Foreskin melanocyte (primary cell): ENCODE measurements at places on chromosomes 7 and 10.

GRCh38 chr7:112898432-112899290 lies 108.5 kb upstream of the TMEM168 start:
- DNase-seq, result peak; percentile 66

GRCh38 chr10:17512341-17513001 lies 58.1 kb upstream of the ST8SIA6 start:
- DNase-seq, result peak; percentile 90

GRCh38 chr7:50851451-50851850 lies 68.8 kb upstream of the GRB10 start:
- peak; percentile 31 for DNase-seq

DNA sequence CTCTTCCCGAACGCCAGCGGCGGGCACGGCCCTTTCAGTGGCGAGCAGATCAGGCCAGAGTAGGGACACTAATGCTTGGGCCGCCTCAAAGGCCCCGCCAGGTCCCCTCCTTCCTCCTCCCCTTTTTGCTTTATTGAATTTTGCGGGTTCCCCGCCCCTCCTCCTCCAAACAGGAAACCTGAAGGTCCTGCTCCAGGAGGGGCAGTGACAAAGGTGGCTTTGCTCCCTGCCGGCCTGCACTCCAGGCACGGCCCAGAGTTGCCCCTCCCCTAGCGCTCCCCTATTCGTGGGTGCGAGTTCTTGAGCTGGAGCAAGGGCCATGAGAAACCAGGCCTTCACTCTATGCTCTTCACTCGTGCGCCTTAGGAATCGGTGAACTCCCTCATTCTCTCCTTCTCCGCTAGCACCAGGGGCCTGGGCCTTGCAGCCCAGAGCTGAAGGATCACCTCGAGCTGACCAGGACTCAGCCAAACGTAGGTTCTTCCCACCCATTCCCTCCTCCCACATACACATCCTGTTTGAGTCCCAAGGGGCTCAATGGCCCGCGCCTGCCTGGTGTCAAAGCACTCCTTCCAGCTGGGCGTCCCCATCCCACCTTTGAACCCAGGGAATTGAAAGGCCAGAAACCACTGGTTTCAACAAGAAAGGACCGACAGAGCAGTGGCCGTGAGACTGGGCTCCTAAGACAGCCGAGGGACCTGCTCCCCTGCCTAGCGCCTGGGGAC lies 619 bp upstream of the HOXA6 start:
- DNase-seq, result no peak

- DNase-seq, result no peak
Observed at GRCh38 chr7:29045258-29046086, 87.3 kb upstream of the TRIL start.

- no peak for DNase-seq
Observed at GRCh38 chr7:72219500-72219899, 192.6 kb downstream of the CALN1 start.

DNA sequence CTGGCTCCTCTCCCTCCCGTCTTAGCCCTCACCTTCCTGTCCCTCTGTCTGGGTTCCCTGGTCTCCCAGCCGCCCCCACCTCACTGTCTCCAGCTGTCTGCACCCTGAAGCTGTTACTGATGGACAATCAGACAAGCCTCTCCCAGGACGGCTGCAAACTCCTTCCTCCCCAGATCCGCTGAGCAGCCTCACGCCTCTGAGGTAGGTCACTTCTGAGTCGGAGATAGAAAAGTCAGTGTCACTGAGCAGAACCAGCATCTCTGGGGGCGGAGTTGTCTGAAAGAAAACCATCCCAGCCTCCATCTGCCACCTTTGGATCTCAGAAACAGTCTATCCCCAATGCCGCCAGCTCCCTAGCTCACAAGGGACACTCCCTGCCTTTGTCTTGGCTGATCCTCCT lies 27.4 kb downstream of the FAM241B start:
- no peak for DNase-seq

- no peak for DNase-seq
Observed at GRCh38 chr10:74194999-74195398, 44.0 kb downstream of the ADK start.

- DNase-seq, result no peak
Observed at GRCh38 chr10:51789118-51789517, 89.7 kb upstream of the CSTF2T start.

GRCh38 chr7:96157856-96158255 lies 164.0 kb downstream of the SLC25A13 start:
- DNase-seq, result no peak

- DNase-seq, result no peak
Observed at GRCh38 chr10:70879207-70879606, 9.2 kb downstream of the PCBD1 start.

DNA sequence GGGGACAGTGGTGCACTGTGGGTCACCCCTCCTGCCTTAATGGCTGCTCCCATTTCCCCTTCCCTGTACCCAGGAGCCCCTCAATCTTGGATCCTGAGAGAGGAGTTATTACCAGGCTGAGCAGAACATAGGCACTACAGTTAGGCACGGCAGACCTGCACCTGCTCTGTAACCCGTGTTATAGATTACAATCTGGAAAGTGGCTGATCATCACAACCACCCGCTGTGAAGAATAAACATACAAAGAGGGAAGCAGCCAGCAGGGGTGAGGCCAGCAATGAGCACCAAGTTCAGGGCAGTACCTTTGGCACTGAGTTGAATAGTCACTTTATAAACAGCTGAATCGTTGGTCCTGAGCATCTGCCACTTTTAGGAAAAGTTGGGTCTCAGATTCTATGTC lies 1.7 kb downstream of the CDHR1 start:
- DNase-seq, result no peak

DNA sequence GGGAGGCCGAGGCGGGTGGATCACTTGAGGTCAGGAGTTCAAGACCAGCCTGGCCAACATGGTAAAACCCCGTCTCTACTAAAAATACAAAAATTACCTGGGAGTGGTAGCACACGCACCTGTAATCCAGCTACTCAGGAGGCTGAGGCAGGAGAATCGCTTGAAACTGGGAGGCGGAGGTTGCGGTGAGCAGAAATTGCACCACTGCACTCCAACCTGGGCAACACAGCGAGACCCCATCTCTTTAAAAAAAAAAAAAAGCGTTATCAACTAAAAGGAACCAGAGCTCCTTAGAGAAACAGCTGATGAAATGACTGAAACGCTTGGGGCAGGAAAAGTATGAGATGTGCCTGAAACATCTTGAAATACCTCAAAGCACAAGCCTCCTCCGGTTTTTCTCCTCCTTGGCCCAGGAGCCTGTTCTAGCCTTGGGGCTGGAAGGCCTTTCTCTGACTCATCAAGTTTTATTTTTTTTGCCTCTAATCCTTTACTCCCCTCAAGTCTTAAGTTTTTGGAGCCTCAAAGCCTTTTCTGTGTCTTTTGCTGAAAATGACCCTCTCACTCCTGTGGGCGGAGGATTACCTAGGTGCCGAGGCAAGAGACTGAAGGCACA lies 2.6 kb upstream of the METTL27 start:
- DNase-seq, result no peak

DNA sequence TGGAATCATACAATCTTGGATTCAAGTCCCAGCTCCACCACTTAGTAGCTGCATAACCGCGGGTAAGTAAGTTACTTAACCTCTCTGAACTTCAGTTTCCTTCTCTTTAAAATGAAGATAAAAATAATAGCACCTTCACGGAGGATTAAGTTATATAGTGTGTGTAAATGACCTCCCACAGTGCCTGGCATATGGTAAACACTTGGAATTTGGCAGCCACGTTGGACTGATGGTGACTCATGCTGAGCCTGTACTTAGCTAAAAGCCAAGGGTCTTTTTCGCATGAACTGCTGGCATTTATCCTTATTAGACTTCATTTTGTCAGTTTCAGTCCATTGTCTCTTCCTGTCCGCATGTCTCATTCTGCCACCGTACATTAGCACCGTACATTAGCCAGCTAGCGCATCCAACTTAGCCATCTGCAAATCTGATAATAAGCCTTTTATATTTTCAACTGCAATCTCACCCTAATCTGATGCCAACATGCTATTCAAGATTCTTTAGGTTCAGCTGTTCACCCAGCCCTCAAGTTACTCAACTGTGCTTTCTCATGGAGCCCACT lies 11.2 kb downstream of the SLC13A4 start:
- peak; percentile 48 for DNase-seq

DNA sequence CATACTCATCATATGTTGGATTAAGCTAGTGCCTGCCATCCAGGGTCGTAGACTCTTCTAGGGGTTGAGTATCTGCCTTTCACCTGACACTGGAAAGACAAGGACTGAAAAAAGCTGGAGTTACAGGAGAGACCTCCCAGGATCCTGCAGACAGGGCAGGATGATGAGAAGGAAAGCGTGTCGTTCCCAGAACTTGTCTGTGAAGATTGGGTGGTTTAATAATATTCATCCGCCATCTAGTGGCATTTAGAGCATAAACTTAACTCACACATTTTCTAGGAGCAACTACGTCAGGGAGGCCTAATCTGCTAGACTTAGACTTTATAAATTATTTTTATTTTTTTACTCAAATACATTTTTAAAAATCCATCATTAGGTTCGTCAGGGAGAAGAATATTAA lies 59.6 kb downstream of the ADRB1 start:
- peak; percentile 35 for DNase-seq

DNA sequence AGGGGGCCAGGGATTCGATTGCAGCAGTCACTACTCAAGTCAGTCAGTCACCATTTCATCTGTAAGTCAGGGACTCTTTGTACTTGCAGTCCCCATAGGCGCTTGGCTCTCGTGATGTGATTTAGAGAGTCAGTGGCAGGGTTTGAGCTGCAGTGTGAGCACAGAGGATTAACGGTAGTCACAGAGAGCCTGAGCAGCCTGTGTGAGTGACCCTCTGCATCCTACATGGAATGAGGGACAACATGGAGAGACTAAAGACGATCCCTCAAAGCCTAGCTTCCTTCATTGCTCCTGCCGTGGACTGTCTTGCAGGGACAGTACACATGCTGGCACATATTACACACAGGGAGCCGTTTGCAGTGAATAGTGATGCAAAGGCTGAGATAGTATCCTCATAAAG lies 56.3 kb downstream of the PRPF18 start:
- no peak for DNase-seq

DNA sequence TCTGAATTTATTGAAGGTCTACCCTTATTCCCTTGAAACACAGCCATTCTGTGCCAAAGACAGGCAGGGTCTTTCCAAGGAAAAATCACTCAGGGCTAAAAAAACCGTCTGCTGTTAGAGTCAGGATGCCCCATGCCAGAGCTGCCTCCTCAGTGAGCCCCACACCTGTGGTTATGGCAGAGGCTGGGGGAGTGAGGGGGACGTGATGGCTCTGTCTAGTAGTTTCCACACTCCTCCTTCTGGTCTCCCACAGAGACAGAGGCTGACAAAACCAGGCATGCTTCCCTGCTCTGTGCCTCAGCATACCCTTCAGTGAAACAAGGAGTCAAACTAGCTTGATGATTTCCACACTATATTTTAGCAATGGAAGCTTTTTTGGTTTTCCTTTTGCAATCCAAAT lies 112.0 kb upstream of the AGK start:
- DNase-seq, result no peak

- peak; percentile 61 for DNase-seq
Observed at GRCh38 chr7:95684037-95684436, 87.7 kb upstream of the PDK4 start.
